Vagina (tissue), 2 donors: ENCODE measurements at places on chromosomes 7 and 10. TPM values are rescaled to one million over a fixed set of nuclear protein-coding genes. Genes with fewer than 3 reads are reported as not detected.

- DNase-seq: no peak
Measured at GRCh38 chr10:78278058-78278404, 244.4 kb downstream of the RPS24 start.

GRCh38 chr10:123642293-123642692, 23.9 kb upstream of the GPR26 start:
- peak; percentile 46 for DNase-seq

DNA sequence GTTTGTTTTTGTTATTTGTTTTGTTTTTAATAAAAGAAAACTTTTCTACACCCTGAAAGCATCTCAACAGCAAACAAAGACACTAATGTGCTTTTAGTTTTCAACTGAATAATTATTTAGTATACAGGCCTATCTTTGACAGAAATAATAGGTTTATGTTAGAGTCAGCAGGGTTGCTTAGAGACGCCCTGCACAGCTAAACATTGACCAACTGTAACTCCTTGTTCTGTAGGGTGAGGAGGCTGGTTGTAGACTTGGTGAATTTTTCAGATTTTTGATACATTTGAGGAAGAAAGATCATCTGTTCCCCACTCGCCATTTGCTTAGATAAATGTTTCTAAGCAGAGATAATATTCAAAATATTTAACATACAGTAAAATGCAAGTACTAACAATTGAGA, 103.1 kb downstream of the CALCR start:
- no peak for DNase-seq

Gene METTL27
- not detected for total RNA-seq

DNA sequence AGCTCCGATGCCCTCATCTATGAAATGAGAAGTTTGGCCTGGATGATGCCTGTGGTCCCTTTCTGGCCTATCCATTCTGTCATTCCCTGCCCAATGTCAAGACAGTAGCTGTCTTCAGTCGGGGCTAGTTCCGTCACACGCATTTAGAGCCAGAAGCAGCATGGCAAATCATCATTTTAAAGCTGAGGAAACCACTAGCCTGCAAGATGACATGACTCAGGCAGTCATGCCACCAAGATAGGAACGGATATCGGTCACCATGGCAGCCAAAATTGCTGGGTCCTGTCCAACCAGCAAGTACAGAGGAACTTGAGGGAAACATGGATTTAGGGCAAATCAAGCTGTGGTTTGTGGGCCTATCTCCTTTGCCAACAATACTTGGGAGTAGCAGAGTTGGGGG, 64.5 kb upstream of the MRLN start:
- DNase-seq: no peak

Gene SCART1
- 1.5 TPM for total RNA-seq

- DNase-seq: no peak
Measured at GRCh38 chr10:125137601-125138438, 22.5 kb downstream of the CTBP2 start.
